ENCODE measurements at places on chromosomes 12 and 14.

GRCh38 chr14:103149351-103150237, 26.3 kb downstream of the TNFAIP2 start:
- DNase-seq = no peak

DNA sequence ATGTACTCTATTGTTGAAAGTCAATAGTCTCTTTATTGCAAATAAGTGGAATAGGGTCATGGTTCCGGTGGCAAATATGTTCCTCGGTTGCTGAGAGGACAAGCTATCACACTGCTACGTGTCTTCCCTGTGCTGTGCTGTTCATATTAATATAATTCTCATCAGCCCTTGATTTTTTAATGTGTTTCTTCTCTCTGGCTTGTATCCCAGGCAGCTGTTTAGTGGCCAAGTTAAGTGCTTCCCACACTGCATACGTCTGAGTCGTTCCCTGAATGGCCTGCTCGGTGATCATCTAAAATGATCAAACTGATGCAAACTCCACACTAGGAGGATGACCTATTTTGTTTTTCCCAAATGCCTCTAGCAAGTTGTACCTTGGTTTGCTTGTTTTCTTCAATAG, 186.4 kb downstream of the ANO6 start:
- no peak for DNase-seq

GRCh38 chr12:110379197-110379596, 24.3 kb downstream of the ANAPC7 start:
- DNase-seq = no peak

DNA sequence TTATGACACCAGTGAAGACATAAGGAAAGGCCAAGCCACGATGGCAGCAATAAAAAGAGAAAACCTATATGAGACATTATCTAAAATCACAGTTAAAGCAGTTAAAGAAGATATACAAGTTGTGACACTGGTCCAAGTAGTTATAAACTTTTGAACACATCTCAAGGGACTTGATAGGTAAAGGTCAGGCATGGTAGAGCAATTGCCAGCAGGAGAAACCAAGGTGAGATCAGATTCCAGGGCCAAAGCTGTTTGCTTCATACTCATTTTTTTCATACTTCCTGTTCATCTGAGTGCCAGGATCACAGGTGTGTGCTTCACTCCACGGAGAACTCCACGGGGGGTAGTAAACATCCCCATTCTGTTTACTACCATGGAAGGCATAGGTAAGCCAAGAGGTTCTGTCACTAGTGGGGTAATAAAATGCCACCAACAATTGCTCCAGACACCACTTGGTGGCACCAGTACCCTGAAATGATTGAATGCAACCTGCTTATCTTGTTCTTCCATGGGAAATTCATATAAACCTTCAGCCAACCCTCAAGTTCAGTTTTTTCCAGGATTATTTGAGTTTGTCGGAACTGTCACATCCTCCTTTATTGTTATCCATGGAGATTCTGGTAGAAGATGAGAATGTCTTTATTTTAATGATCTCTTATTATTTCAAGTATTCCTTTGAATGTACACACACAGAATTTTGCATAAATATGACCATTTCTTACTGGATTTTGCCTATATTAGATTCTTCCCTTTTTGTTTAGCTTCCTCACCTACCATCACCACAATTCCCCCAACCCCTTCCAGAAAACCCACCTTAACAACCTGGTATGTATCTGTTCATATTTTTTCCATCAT, 59.2 kb upstream of the TSPAN8 start:
- peak; percentile 41 for DNase-seq

GRCh38 chr12:48078901-48079300, 27.0 kb downstream of the SENP1 start:
- no peak for DNase-seq

GRCh38 chr14:98514016-98514415, 758.0 kb downstream of the BCL11B start:
- no peak for DNase-seq

DNA sequence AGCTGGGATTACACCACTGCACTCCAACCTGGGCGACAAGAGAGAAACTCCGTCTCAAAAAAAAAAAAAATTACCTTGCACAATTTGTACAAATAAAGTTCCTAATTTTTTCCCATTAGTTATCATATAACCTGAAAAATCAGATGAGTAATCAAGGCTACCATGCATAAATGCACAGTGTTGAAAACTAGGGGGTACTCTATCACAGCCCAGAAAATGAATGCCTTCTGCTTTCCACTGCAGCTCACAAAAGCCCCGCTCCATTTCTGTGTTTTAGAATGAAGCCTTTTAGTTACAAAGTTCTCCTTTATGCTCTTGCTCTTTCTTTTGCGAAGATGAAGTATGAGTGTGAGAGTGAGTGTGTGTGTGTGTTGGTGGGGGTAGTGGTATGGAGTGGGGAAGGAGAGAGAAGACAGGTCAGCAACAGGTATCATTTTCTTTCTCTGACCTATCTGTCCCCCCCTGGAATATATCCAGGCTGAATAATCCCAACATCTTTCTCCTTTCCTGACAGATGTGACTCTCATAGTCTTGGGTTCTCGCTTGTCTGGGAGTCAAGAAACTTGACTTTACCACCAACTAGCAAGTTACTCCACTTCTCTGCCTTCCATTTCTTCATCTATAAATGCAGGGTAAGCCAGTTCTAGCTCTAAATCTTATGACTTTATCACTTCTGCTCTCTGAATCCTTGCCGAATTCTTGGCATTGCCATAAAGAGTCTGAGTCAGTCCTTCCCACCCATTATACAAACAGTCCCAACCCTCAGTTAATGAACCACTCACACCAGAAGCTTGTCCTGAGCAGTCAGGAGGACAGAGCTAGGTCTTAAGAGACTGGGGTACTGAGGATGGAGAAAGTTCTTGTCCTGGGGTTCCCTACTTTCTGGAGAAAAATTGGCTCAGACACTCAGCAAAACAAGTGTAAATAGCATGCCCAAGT, 16.1 kb downstream of the BIN2 start:
- DNase-seq = no peak

GRCh38 chr12:39081910-39082309, 176.5 kb upstream of the CPNE8 start:
- DNase-seq = no peak

GRCh38 chr12:3367750-3368444, 123.1 kb upstream of the PRMT8 start:
- DNase-seq = no peak

DNA sequence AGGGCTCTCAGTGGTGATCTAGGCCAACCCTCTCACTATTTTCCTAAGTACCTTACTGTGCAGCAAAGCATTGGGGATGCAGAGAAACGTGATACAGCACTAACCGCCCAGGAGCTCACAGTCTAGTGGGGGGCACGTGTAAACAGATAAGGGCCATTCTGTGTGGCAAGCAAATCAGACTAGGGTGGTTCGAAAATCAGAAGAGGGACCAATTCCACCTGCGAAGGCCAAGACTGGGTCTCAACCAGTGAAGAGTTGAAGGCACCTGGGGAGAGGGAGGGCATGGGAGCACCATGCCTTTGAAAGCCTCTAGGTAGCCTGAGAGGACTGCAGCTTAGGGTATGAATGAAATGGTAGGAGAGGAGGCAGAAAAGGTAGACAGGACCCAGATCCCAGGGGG, 2.2 kb downstream of the PITPNM2 start:
- no peak for DNase-seq

DNA sequence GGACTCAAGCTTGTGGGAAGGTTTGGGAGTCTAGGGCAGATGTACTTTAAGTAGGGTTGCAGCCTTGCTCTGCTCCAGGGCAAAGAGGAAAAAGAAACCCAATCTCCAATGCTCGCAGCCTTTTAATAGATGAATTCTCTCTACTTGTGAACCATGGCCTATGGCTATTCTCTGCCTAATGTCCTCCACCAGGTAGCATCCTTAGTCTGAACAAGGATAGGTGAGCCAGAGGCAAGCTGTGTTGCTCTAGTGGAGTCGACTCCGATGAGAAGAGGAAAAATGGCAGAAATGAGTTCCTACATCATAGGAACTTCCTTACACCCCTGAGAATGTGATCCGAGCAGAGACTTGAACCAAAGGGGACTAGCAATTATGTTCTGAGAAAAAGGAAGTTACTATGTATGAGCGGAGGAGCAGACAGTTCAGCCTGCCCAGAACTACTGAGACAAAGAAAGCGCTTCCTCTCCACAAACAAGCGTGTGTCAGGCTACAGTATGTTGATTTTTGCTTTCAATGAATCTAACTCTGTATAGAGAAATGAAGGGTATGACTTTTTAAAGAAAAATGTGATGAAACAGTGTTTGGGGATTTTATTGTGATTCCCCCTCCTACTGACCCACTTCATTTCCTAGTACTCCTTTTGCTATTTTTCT, 153.6 kb upstream of the ARID2 start:
- DNase-seq = no peak

- DNase-seq = no peak
Measured at GRCh38 chr12:9786726-9787717, 26.3 kb upstream of the CD69 start.

GRCh38 chr12:126608607-126609175, 1543.5 kb downstream of the AACS start:
- DNase-seq = no peak

- DNase-seq = no peak
Measured at GRCh38 chr14:100894416-100894815, 9.1 kb downstream of the RTL1 start.

All from SK-N-DZ (cell line).